Activated T-cell treated with anti-CD3 and anti-CD28 coated beads, Interleukin-2, amount 50 U/mL, for 24 hours (primary cell): ENCODE measurements at places on chromosomes 5 and 9.
A peak's percentile ranks its signal among the peaks of the same experiment; 100 is the strongest.

DNA sequence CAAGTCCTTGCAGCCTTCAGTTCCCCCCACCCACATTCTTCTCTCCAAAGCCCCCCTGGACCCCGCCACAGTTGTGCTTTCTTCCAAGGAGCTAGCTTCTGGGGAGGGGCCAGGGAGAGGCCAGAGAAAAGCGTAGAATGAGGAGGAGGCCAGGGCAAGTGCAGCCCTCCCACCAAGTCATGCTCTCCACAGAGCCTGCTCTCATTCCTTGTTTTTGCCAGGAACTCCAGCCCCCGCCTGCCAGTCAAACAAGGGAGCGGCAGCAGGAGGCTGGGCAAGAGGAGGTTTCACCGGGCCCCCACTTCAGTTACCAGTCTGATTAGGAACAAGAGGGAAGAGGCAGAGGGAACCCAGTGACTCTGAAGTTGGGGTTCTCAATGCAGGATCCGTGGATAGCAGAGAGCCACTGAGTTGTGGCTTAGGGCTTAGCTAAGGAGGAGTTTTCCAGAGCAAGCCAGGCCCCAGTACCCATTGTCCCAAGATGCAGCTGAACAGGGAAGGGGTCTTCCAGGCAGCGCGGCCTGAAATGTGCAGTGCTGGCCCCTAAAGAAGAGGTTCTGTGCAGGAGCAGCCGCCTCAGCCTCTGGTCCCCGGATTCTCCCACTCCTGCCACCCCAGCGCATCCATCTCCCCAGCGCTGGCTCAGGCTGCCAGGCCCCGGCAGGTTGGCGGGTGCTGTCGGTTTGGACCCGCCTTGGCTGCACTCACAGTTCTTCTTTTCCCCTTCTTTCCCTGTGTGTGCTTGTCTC, 120.6 kb downstream of the DAB2IP start:
- no peak for DNase-seq

GRCh38 chr5:17355586-17356346, 138.3 kb downstream of the BASP1 start:
- DNase-seq = no peak

GRCh38 chr9:117448066-117448465, 33.2 kb upstream of the ASTN2 start:
- DNase-seq = no peak

- DNase-seq = no peak
Observed at GRCh38 chr5:156094001-156094400, 233.0 kb upstream of the SGCD start.

DNA sequence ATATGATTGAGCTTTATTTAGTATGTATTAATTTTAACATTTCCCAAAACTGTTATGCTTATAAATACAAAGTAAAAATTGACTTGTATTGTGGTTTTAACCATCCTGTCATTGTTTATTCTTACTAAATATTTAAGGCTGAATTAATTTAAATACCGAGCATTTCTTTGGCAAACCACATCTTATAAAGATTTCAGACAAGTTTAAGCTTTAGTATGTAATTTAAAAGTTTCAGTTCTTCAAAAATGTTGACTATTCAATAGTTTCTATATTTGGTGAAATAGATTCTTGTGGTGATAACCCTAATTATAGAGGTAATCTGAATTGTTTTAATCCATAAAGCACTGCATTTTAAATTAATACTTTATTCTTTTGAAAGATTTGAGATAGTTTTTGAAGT, 65.5 kb downstream of the CCNH start:
- DNase-seq = no peak

GRCh38 chr5:114360816-114361723, 800 bp upstream of the KCNN2 start:
- peak; percentile 25 for DNase-seq

DNA sequence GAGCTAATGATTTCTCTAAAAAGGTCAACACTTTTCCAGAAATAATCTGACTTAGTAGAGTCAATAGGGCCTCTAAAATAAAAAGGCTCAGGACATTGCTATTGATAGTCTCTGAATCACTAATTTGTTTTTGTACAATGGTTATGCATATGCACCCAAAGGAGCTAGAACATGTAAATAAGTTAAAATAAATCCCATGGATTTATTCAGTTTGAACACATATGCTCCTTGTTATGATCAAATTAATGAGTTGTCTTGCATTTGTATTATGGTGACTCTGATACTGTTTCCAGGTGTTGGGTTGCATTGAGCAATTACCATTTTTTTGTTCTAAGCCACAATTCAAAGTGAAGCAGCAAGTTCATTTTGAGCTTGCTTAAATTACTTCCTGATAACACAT, 276.0 kb upstream of the TUSC1 start:
- DNase-seq = no peak

GRCh38 chr9:104280178-104280560, 186.1 kb downstream of the SMC2 start:
- no peak for DNase-seq

DNA sequence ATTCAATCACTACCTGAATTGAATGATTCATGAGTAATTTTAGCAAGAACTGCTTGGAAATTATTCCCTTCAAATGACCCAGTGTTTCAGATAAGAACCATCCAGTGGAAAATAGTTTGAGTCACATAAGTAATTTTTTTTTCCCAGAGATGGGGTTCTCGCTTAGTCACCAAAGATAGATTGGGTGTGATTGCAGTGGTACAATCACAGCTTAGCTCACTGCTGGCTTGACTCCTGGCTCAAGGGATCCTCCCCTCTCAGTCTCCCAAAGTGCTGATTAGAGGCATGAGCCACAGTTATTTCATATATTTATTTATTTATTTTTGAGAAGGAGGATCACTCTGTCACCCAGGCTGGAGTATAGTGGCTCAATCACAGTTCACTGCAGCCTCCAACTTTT, 574.5 kb upstream of the ARRDC3 start:
- DNase-seq = no peak

- DNase-seq = no peak
Observed at GRCh38 chr5:66843065-66843464, 246.9 kb downstream of the MAST4 start.

DNA sequence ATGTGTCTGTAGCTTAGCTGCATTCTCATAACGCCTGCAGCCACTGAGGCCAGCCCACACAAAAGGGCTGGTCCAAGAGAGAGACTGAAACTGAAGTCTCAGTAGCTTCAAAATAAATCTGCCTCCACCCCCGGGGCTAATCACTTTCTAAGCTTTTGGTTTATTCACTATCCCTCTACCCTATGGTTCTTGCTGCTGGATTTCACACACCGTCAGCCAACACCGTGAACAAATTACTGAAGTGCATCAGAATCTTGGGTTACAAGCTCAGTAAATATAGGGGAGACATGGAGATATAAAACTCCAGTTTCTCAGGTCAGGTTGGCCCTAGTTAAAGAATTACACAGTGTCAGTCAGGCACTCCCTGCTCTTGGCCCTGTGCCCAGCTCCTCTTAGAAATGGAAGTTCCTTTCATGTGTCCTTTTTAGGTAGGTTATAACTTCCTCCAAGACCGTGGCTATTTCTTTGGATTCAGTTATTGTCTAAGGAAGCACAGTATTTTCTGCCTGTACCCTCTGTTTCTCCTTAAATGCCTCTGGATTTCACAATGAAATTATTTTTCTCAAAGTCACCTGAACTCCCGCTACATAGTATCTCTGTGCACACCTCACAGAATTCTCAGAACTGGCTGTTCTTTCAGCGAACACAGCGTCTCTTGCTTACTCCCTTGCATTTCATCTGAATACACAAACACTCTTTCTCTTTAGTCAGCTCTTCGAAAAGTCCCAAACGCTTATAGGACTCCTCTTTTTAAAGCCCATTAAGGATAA, 112.5 kb downstream of the FAM174A start:
- DNase-seq = no peak

GRCh38 chr5:37875051-37875787, 35.4 kb upstream of the GDNF start:
- no peak for DNase-seq

DNA sequence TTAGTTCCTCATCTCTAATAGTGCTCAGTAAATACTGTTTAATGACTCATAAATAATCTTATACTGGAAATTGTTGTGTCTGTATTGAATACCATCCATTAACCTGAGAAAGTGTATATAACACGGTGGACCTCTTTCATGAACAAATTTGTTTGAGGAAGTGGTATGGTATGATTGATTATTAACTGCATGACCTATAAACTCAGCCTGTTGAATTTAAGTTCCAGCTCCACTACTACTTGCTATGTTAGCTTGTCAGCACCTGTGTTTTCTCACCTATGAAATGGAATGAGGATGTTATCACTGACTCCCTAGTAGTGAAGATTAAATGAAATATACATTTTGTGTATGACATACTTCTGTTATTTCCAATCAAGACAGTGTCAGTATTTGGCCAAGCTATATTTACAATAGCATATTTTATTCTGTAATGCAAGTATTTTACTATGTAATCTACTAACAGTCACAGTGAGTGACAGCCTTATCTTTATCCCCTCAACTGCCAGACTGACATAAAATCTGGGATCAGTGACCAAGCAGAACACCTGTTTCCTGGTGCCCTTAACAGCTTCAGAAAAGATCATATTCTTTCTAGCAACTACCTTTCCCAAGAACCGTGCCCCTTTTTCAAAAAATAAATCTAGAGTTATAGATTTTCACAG, 77.3 kb upstream of the ITGA1 start:
- no peak for DNase-seq

DNA sequence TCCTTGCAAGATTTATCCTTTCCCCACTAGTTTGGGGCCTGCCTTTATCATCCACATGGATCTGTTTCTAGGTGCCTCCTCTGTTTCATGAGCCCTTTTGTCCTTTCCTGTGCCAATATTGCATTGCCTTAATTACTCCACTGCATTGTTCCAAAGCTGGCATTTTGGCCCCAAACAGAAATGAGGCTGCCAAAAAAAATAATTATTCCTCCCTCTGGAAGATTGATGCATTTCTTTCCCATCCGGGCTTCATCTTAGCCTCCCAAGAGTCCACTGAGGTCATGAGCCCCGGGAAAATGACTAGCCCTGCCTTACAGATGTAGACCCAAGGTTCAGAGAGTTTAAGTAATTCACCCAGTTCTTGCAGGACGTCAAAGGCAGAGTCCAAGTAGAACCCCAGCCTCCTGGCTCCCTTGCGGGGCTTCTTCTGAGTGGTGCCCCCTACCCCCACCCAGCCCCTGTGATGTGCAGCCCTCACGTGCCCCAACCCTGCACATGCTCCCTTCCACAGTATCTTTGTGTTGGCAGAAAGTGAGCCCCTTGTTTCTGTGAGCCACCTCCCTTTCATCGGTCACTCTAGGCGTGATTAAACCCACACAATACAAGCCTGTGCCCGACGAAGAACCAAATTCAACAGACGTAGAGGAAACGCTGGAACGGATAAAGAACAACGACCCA, 62.1 kb downstream of the TMOD1 start:
- DNase-seq = no peak

DNA sequence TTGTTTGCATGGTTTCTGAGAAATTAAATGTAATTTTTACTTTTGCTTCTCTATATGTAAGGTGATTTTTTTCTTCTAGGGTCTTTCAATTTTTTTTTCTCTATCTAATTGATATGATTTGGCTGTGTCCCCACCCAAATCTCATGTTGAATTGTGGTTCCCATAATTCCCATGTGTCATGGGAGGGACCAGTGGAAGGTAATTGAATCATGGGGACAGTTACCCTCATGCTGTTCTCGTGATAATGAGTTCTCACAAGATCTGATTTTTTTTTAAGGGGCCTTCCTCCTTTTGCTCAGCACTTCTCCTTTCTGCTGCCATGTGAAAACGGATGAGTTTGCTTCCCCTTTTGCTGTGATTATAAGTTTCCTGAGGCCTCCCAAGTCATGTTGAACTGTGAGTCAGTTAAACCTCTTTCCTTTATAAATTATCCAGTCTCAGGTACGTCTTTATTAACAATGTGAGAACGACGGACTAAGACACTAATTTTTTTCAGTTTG, 150.8 kb downstream of the MTRR start:
- DNase-seq = no peak

- DNase-seq = no peak
Observed at GRCh38 chr5:98031496-98031895, 742.0 kb upstream of the RGMB start.

- DNase-seq = no peak
Observed at GRCh38 chr5:75952291-75952690, 130.9 kb upstream of the SV2C start.

DNA sequence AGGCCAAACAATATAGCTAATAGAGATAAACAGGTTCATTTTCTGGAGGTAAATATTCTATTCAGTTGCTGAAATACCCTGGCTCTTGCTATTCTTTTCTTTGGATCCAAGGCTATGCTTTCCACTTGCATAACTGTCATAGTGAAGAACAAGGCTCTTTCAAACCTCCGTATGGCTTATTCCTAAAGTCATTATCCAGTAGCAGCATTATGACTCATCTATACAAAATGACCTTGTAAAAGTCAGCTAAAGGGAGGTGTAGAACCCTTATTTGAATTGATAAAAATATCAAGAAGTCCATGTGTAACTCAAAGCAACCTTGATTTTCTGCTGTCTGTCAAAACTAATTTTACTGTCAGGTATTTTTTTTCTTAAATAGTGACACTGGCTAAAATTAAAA, 447.8 kb downstream of the PLK2 start:
- DNase-seq = no peak

GRCh38 chr9:82129708-82130107, 141.1 kb downstream of the SPATA31D1 start:
- no peak for DNase-seq
